Ureter (tissue), 1 donor: ENCODE measurements at places on chromosomes 6 and 20. TPM values are rescaled to one million over a fixed set of nuclear protein-coding genes. Genes with fewer than 3 reads are reported as not detected.

GRCh38 chr6:215335-216034, 76.8 kb upstream of the DUSP22 start:
- DNase-seq = no peak

GRCh38 chr6:19465760-19466159, 371.4 kb upstream of the ID4 start:
- no peak for DNase-seq

GRCh38 chr20:50027611-50028105, 44.9 kb downstream of the SNAI1 start:
- DNase-seq = peak; percentile 67

- DNase-seq = no peak
Observed at GRCh38 chr20:51529758-51530157, 12.8 kb downstream of the NFATC2 start.

DNA sequence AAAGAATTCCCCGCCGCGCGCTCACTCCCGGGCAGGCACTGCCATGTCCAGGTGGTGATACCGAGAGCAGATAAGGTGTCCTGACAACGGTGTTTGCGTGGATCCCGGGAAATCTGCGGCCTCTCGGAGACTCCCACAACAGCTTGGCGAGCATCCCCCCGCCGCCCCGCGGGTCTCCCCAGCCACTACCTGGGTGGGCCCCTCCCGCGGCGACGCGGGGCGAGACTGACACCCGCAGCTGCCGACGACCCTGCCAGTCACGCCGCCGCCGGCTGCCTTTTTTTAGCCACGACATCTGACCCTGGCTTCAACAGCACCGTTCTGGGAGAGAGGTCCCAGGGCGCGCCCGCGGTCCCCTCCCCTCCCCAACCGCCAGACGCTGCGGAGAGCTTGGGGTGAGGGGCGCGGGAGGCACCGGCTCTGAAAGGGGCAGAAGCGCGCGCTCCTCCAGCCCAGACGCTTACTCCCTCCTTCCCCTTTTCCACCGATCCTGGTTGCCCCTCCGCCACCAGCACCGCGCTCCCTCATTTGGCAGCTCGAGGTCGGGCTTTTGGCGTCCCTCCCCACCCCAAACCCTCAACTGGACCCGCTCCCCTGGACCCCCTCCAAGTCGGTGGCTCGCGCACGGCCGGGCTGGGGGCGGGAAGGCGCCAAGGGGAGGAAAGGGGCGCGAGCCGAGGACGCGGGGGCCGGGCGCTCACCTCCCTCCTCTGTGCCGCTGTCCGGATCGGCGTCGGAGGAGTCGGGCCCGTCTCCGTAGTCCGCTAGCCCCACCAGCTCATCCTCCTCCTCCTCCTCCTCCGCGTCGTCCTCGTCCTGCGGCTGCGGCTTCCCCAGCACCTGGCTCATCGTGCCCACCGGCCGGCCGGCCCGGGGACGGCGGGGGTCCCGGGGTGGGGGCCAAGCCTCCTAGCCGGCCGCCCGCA, 665 bp downstream of the RRAGD start:
- DNase-seq = peak; percentile 54

DNA sequence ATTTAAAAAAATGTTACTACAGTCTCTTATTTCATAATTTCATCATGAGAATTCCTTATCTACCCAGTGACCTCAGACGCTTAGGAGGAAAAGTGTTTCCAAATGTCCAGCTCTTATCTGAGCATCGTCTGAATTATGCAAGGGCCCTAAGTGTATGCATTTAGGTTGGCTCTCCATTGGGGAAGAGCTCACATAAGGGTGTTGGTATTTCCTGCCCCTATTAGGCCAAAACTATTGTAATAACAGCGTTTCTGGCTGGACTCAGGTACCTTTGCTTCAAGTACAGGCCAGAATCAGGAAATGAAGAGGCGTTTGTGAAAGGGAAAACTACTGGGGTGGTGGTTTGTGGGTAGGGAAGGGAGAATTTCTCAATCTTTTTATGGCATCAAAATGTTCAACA, 40.4 kb upstream of the SGK1 start:
- DNase-seq = no peak

DNA sequence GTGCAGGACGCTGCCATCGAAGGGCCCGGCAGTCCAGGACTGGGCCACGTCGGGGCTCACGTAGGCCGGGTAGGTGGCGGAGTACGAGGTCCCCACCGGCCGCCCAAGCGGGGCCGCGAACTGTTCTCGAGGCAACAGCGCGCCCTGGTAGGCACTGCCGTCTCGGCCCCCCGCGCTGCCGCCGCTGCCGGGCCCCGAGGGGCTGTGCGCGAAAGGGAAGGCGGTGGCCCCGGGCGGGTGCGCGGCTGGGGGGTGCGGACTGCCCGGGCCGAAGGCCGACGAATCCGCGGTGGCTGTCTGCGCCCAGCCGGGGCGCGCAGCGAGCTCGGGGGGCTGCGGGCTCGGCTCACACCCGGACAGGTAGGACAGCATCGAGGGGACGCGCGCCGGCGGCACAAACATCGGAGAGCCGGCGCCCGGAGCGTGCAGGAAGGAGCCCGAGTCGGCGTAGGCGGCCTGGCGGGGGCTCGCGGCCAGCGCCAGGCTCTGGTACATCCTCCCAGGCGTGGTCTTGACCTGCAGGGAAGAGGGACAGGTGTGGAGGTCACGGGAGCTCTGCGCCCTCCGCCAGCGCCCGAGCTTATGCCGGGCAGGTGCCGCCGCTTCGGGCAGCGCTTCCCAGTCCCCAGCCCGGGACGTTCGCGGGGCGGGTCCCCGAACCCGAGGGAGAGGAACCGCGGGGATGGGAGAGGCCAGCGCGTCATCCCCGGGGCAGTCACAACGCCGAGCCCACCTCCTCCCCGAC, 596 bp downstream of the GATA5 start:
- DNase-seq = no peak

GRCh38 chr20:13238001-13238653, 17.1 kb downstream of the ISM1 start:
- DNase-seq = no peak

DNA sequence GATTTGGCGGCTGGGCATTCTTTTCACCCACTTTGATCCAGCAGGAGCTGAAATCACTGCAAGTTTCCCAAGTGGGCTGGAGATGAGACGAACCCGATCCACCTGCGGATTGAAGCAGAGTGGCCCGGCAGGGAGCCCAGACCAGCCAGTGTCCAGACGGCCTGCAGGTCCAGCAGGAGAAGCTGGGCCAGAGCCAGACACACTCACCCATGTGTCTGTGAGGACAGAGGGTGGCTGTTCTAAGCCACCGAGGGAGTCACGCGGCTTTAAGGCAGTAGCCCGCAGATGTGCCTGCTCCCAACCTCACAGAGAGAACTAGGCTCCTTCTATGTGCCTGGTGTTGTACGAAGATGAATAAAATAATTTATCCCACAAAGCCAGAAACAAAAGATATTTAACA, 200.7 kb downstream of the WDR27 start:
- DNase-seq = no peak

DNA sequence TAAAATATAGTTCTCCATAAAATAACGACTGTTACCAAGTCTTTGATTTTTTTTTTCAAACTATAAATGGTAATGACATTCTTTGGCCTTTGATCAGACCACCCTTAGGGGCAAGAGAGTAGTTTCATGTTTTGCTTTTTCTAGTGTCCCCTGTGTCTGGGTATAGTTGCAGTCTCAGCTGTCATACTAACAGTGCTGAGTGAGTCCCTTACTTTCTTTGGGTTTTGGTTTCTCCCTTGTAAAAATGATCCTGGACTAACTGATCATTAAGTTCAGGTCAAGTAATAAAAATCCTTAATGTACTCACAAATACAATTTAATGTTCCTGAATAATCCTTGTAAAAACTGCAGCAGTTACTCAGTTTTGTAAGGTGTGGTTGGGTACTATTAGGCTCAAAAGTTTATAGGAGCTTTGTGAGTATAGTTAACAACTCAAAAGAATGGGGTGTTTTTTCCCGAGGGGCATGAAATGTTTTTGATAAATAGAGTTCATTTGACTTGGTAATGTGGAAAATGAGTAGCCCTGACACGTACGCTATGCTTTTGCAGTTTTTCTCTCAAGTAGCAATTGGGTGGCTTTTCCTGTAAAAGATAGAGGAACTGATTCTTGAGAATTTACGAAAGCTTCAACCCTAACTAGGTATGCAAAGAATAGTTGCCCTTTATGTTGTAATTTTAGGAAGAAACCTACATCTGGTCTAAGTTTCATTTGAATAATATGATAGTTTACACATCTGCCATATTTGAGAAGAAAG, 6.2 kb downstream of the PTPN1 start:
- DNase-seq = no peak

DNA sequence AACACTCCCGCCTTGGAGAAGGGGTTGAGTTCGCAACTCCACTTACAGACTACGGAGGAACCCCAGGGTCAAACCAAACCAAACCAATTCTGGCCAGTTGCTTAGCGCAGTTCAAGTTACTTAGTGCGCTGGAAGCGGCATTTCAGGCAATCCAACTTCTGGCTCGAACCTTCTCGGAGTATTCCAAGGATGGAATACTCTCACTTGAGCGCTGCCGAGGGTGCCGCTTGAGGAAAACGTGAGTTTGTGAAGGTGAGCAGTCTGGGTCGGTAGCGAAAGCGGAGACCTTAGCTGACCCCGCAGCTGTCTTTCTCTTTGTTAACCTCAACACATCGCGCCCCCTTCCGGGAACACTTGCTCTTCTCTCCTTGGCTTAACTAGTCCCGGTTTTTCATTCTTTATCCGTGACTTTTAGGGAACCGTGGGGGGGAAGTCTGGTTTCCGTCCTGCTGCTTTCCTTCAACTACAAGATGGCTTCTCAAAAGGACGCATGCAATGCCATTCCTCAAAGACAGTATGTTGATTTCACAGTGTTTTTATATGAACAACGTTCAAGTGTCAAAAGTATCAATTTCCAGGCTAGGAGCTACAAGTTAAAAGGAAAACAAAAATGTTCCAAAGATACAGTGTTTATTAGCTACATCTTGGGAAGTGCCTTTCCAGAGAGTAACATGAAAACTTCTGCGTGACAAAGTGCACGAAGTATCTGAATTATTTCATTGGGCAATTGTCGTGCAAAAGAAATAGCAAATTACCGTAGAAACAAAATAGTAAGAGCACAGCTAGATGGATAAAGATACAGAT, 741 bp upstream of the PNISR start:
- peak; percentile 84 for DNase-seq

GRCh38 chr6:41780551-41781365, at the start of gene PRICKLE4:
TSS of gene PRICKLE4 (plus strand) at chr6:41780782. CDS start at chr6:41783474, 2,692 bp downstream.
- DNase-seq = no peak

- DNase-seq = no peak
Observed at GRCh38 chr6:100701728-100702127, 179.4 kb downstream of the ASCC3 start.

DNA sequence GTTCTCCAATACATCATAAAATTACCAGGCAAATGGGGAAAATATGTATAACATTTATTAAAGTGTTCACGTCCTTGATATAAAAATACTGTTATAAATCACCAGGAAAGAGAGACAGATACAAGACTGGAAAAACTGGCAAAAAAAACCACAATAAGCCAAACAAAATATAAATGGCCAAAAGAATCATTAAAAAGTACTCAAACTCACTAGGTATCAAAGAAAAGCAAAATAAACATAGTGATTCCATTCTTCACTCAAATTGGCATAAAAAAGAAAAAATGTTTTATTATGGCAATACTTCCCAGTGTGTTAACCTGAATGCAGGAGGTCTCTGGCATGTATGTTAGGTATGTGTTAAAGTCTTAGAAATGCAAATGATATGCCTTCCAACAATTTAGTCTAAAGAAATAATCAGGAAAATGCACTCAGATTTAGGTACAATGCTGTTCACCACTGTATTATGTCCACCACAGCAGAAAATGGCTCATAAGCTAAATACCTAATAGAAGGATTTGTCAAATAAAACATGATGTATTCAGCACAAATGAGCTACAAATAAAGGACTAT, 21.4 kb downstream of the SLC23A2 start:
- no peak for DNase-seq

DNA sequence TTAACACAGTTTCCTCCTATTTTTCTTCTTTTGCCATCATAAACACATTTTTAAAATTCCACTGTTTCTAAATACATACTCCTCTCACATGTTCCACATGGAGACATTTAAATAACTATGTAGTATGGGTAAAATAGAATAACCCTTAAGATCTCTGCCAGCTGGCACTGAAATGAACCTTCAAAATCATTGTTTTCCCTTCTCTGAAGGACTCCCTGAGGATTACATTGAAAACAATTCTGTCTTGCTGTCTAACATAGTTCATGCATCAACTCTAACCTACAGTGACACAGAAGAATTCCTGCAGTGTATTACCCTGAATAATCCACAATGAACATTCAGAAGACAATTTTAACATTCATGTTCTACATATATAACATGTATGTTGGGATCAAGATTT, 1361.8 kb upstream of the CITED2 start:
- DNase-seq = no peak

DNA sequence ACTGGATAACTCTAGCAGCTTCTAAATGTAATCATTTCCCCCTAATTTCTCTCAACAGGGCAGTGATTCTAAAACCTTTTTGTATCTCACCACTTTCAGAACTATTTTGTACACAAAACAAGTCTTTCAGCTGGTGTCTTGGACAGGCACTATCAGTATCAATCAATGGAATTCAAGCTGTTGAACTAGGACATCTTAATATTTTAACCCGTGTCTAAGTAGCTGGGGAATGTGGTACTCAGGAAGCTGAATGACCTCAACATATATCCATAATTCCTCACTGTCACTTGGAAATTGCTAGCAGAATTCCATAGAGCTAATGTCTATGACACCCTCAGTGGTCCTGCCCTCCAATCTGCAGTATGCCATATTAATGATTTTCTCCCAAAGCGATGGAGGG, 24.5 kb downstream of the ADAT2 start:
- DNase-seq = no peak

DNA sequence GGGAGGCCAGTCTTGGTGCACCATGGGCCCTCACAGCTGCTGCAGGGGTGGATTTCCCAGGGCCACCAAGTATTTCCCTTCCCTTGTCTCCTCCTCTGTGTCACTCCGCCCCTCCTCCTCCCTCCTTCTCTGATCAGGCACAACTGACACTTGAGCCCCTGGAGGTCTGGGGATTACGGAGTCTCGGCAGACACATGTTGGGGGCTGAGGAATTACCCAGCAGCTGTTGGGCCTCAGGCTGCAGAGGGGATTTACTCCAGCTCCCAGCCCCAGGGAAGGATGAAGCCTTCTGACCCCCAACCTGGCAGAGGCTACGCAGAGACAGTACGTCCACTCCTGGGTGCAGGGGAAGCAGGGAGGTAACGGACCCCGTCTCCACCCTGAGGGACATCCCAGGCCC, 420.5 kb upstream of the SULF2 start:
- no peak for DNase-seq

DNA sequence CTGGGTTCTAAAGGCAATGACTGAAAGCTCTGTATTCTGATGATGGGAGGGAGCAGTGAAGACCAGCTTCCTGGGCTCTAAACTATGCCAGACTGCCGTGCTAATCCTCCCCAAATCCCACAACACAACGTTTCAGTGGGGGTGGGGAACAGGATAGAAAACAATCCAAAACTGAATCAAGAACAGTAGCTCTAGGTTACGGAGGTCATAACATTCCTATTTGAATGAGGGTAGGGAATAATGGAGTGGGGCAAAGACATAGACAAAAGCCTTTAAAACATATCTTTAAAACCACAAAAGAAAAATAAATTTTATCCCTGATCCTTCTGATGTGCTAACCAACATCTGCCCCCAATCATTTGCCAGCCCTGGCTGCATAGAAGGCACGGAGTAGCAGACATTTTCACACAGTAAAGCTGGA, 7.8 kb downstream of the USP49 start:
- DNase-seq = no peak

The NRN1 gene
- 7.3 TPM for total RNA-seq

The IPCEF1 gene
- total RNA-seq = 3.2 TPM

The EFCAB8 gene
- total RNA-seq = 1.0 TPM

The HRH3 gene
- 4.2 TPM for total RNA-seq

The RPS6KA2 gene
- total RNA-seq = 85.3 TPM
